ENCODE measurements at places on chromosomes 1 and 21.

- peaks cover 6% of the 10 kb centered on the region for H3K27me3 ChIP-seq
- H3K4me3 ChIP-seq: no peak overlapping the region
- no peaks in the 10 kb centered on the region for H3K4me1 ChIP-seq
Observed at GRCh38 chr1:204266504-204267034, 52.8 kb upstream of the GOLT1A start.

GRCh38 chr1:24724345-24725208, 20.7 kb upstream of the CLIC4 start:
- no peak for DNase-seq
- H3K36me3 ChIP-seq: no peaks in the 10 kb centered on the region
- no peak overlapping the region for H3K27ac ChIP-seq
- H3K27me3 ChIP-seq: no peaks in the 10 kb centered on the region
- H3K4me1 ChIP-seq: peaks cover 18% of the 10 kb centered on the region
- no peak overlapping the region for H3K4me3 ChIP-seq

DNA sequence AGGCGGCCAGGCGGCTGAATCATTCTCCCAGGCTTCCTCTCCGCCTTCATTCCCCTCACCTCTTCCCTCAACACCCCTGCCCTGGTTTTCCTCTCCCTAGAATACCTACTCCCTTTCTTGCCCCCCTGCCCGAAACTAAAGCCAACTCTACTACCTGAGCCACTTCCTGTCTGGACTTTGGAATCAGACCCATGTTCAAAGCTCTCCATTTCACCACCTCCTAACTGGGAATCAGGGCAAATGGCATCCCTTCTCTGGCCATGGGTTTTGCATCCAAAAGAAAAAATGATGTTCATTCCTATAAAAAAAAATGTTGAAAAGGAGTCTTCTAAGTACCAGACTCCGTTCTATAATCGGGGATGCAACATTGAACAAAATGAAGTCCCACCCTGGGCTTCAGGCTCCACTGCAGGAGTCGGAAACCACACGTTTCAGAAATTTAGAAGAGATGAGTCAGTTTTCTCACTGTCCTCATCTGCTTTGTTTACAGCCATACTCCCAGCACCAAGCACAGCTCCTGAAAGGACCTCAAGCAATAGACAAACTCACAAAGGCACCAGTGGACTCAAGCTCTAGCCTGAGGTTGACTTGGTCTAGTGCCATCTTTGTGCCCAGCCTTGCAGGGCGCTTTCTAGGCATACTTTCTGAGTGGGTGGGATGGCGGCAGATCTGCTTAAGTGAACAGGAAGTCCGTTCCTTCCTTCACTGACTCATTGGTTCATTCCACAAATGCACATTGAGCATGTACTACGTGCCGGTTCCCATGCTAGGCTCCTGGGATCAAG, 176.2 kb downstream of the IGSF21 start:
- no peak overlapping the region for H3K4me3 ChIP-seq
- no peaks in the 10 kb centered on the region for H3K4me1 ChIP-seq
- H3K36me3 ChIP-seq: no peaks in the 10 kb centered on the region
- no peaks in the 10 kb centered on the region for H3K27me3 ChIP-seq

DNA sequence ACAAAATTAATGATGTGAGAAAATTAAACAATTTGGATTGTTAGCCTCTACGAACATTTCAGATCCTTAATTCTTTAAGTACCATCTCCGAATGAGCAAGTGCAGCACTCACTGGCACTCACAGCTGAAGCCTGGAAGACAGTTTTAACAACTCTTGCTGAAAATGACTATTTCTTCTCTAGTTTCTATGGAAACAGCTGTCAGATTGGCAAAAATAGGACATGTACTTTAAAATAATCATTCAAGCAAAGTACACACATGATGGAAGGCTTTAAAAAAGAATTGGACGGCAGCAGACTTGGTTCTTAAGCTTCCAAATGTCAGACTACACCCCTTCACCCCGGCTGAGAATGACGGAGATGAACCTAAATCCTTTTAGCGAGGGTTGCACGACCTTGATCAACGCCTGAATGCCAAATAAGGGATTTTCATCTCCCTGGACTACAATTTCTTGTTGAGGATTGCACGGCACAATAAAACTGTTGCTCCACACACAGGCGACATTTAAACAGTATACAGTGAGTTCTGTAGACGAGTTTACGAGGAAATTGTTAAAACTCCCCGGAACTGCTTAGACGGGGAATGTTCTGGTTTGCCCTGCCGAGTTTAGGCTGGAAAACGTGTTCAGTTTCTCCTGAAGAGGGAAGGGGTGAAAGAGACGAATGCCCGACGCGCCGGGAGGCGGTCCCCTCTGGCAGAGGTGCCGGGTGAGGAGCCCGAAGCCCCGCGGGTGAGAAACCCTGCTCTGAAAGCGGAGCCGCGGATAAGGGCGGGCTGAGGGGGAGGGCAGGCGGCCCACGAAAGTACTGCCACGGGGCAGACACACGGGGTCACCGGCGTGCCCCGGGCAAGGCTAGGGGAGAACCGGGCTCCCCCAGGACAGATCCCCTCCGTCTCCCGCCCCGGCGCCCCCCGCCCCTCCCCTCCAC, 671 bp downstream of the OMA1 start:
- peak overlapping the region; percentile 98 for H3K27ac ChIP-seq
- peaks cover 20% of the 10 kb centered on the region for H3K4me1 ChIP-seq
- H3K27me3 ChIP-seq: peaks cover 13% of the 10 kb centered on the region
- H3K4me3 ChIP-seq: peak overlapping the region; percentile 85
- H3K36me3 ChIP-seq: no peaks in the 10 kb centered on the region

DNA sequence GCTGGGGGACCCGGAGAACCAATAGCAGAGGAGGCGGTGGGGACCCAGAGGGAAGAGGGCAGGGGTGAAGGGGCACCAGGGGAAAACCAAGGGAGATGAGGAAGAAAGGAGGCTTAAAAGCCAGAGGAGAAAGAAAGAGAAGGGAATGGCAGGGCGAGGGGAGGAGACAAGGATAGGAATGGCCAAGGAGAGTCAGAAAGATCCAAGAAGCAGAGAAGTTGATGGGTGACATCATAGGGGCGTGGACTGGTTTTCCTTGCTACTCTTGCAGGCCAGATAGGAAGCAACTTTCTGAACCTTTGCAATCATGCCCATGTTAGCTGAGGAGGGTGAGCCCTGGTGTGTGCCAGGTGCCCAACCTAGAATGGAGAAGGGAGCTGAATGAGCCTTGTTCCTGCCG, 5.4 kb downstream of the NPR1 start:
- peaks cover 39% of the 10 kb centered on the region for H3K27me3 ChIP-seq
- H3K36me3 ChIP-seq: no peaks in the 10 kb centered on the region
- H3K4me3 ChIP-seq: no peak overlapping the region
- DNase-seq: no peak
- peaks cover 8% of the 10 kb centered on the region for H3K4me1 ChIP-seq

- no peak overlapping the region for H3K4me3 ChIP-seq
- no peaks in the 10 kb centered on the region for H3K27me3 ChIP-seq
- H3K36me3 ChIP-seq: peaks cover 39% of the 10 kb centered on the region
- H3K4me1 ChIP-seq: peaks cover 13% of the 10 kb centered on the region
- no peak for DNase-seq
- no peak overlapping the region for H3K27ac ChIP-seq
Observed at GRCh38 chr1:230242326-230242725, 175.3 kb downstream of the GALNT2 start.

GRCh38 chr1:31444725-31445448, 31.9 kb downstream of the SERINC2 start:
- no peaks in the 10 kb centered on the region for H3K36me3 ChIP-seq
- H3K4me1 ChIP-seq: peaks cover 3% of the 10 kb centered on the region
- no peak overlapping the region for H3K27ac ChIP-seq
- H3K27me3 ChIP-seq: peaks cover 3% of the 10 kb centered on the region
- DNase-seq: no peak

- no peak overlapping the region for H3K4me3 ChIP-seq
- H3K27ac ChIP-seq: peak overlapping the region; percentile 20
- H3K36me3 ChIP-seq: peaks cover 45% of the 10 kb centered on the region
- peak; percentile 8 for DNase-seq
- H3K4me1 ChIP-seq: peaks cover 3% of the 10 kb centered on the region
Observed at GRCh38 chr1:150820730-150821512, 12.9 kb upstream of the CTSK start.

GRCh38 chr21:38527737-38528136, 29.5 kb upstream of the ERG start:
- no peak overlapping the region for H3K27ac ChIP-seq
- peaks cover 22% of the 10 kb centered on the region for H3K27me3 ChIP-seq
- no peak overlapping the region for H3K4me3 ChIP-seq
- peaks cover 9% of the 10 kb centered on the region for H3K4me1 ChIP-seq
- DNase-seq: no peak

- H3K4me1 ChIP-seq: no peaks in the 10 kb centered on the region
- DNase-seq: no peak
- H3K27me3 ChIP-seq: peaks cover 3% of the 10 kb centered on the region
- H3K36me3 ChIP-seq: no peaks in the 10 kb centered on the region
- no peak overlapping the region for H3K4me3 ChIP-seq
- H3K27ac ChIP-seq: no peak overlapping the region
Observed at GRCh38 chr1:42422737-42423136, 33.1 kb downstream of the ZMYND12 start.

DNA sequence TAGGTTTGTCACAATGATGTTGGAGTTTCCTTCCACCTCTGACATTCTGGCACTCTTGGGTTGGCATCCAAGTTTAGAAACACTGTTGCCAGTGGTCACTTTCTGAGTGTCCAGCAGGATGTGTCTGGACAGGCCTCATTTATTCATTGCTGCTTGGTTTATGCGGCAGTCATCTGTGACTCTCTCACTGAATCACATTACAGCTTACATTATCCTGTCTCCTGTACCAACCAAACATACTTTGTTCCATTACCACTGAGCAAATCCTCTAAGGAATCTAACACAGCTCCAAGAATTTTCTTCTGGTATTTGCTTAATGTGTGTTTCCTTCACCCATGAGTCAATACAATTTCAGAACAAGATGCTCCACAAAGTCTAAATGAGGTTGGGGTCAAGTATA, 19.9 kb downstream of the SGIP1 start:
- H3K27me3 ChIP-seq: peaks cover 4% of the 10 kb centered on the region
- H3K36me3 ChIP-seq: no peaks in the 10 kb centered on the region
- no peak overlapping the region for H3K27ac ChIP-seq
- no peak for DNase-seq
- H3K4me3 ChIP-seq: no peak overlapping the region

DNA sequence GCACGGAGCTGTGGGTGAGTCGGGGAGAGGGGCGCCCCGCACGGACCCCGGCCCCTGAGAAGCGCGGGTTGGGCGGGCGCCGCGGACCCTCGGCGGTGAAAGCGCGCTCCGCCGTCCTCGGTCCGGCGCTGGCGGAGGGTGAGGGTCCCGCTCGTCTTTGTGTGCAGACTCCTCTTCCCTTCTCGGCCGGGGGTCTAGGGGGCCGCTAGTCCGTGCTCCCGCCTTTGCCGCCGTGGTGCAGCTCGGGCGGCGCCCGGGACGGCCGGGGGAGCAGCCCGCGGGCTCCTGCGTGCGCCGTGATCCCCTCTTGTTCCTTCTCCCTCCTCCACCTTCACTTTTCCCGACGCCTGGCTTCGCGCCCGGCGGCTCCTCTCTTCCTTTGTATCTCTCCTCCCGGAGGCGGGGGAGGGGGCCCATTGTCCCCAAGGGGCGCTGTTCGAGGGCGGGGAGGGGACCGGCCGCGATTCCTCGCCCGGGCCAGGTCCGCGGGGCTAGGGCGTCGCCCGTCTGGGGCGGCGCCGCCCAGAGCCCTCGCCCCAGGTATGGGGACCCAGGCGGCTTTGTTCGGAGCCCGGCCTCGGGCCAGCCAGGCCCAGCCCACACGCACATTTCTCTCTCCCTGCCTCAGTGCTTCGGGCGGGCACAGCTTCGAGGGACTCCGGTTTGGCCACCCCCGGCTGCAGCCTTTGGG, 519 bp downstream of the FNBP1L start:
- peak overlapping the region; percentile 87 for H3K4me3 ChIP-seq
- no peak overlapping the region for H3K27ac ChIP-seq
- H3K4me1 ChIP-seq: peaks cover 17% of the 10 kb centered on the region
- no peak for DNase-seq

- no peak overlapping the region for H3K4me3 ChIP-seq
- H3K27me3 ChIP-seq: no peaks in the 10 kb centered on the region
- no peak for DNase-seq
- H3K4me1 ChIP-seq: no peaks in the 10 kb centered on the region
- no peaks in the 10 kb centered on the region for H3K36me3 ChIP-seq
Observed at GRCh38 chr1:107273515-107273914, 132.7 kb downstream of the NTNG1 start.

- no peak overlapping the region for H3K27ac ChIP-seq
- peaks cover 2% of the 10 kb centered on the region for H3K27me3 ChIP-seq
- no peak for DNase-seq
- no peak overlapping the region for H3K4me3 ChIP-seq
- no peaks in the 10 kb centered on the region for H3K36me3 ChIP-seq
Observed at GRCh38 chr21:30349572-30349971, 1.2 kb upstream of the KRTAP23-1 start.

DNA sequence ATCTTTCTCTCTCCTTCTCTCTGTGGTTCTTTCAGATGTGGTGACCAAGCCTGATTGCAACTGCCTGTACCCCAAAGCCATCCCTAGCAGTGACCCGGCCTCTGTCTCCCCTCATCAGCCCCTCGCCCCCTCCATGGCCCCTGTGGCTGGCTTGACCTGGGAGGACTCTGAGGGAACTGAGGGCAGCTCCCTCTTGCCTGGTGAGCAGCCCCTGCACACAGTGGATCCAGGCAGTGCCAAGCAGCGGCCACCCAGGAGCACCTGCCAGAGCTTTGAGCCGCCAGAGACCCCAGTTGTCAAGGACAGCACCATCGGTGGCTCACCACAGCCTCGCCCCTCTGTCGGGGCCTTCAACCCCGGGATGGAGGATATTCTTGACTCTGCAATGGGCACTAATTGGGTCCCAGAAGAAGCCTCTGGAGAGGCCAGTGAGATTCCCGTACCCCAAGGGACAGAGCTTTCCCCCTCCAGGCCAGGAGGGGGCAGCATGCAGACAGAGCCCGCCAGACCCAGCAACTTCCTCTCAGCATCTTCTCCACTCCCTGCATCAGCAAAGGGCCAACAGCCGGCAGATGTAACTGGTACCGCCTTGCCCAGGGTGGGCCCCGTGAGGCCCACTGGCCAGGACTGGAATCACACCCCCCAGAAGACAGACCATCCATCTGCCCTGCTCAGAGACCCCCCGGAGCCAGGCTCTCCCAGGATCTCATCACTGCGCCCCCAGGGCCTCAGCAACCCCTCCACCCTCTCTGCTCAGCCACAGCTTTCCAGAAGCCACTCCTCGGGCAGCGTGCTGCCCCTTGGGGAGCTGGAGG, 12.7 kb downstream of the CSF1 start:
- H3K27ac ChIP-seq: no peak overlapping the region
- peaks cover 78% of the 10 kb centered on the region for H3K36me3 ChIP-seq
- H3K4me1 ChIP-seq: peaks cover 4% of the 10 kb centered on the region
- H3K4me3 ChIP-seq: no peak overlapping the region
- DNase-seq: no peak
